Cortex of kidney (tissue), 1 donor: ENCODE measurements at places on chromosomes 3 and 15.
A peak's percentile ranks its signal among the peaks of the same experiment; 100 is the strongest.

- DNase-seq, result no peak
Observed at GRCh38 chr15:61017627-61018026, 211.5 kb downstream of the RORA start.

- no peak for DNase-seq
Observed at GRCh38 chr15:95024351-95024750, 793.0 kb downstream of the MCTP2 start.

DNA sequence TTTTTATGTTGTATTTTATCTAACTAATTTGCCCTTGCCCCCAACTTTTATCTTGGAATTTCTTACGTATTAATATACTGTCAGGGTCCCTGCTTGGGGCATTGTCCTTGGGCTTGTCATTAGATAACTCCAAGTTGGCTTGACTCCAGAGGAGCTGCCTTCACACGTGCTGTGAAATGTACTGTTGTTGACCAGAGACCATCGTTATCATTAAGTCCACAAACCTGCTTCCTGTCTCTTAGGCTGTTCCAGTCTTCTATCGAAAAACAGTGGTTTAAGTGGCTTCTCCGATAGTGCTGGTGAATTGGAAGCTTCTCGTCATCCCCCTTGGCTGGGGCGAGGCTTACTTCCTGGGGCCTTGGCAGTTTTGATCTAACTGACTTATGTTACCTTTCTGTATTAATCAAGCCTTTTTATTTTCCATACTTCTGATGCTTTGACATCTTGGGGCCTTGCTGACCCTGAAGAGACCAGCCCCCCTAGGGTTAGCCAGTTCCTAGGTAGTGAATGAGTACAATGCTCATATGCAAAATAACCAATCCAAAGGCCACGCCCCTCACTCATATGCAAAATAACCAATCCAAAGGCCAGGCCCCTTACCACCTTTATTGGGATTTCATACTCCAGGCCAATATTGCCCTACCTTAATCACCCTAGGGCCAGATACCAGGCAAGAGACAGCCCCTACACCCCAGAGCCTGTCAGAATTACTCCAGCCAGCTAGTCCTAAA lies 164.5 kb downstream of the IGF1R start:
- DNase-seq, result no peak

GRCh38 chr3:187858041-187858440 lies 112.8 kb upstream of the BCL6 start:
- DNase-seq, result no peak

DNA sequence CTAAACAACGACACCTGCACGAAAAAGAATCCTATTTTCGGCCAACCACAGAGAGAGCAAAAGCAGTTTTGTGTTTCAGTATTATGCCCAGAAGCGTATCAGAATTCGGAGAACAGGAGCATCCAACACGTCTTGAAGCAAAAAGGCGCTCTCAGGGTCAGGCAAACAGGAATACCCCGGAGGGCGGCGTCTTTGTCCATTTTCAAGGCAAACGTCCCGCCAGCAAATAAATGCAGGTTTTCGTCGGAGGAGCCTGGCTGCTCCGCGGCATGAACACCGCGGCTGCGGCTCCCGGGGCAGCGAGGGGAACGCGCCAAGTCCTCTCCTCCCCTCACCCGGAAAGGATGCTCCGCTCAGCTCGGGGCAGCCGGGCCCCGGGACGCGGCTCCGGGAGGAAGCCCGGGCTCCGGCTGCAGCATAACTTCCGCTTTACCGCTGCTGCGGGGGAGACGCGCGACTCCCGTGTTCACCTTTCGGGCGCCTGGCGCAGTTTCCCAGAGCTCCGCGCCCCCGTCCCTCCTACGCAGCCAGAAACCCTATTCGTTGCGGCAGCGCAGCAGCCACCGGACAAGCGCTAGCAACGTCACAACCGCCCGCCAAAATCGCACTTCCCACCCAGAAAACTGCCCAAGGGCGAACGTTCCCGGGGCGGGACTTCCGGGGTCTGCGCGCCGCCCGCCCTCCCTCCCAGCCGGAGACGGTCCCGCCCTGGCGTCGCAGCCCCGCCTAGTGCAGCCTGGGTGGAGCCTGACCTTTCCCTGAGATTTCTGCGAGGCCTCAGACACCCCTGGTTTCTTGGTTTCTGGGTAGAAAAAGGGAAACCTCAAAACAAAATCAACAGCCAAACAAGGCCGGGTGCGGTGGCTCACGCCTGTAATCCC lies at the start of gene RNF168:
TSS of gene RNF168 (minus strand) at position 573 of the 881 bp plus-strand sequence. CDS start 595 bp downstream, outside the sequence.
- peak; percentile 83 for DNase-seq

DNA sequence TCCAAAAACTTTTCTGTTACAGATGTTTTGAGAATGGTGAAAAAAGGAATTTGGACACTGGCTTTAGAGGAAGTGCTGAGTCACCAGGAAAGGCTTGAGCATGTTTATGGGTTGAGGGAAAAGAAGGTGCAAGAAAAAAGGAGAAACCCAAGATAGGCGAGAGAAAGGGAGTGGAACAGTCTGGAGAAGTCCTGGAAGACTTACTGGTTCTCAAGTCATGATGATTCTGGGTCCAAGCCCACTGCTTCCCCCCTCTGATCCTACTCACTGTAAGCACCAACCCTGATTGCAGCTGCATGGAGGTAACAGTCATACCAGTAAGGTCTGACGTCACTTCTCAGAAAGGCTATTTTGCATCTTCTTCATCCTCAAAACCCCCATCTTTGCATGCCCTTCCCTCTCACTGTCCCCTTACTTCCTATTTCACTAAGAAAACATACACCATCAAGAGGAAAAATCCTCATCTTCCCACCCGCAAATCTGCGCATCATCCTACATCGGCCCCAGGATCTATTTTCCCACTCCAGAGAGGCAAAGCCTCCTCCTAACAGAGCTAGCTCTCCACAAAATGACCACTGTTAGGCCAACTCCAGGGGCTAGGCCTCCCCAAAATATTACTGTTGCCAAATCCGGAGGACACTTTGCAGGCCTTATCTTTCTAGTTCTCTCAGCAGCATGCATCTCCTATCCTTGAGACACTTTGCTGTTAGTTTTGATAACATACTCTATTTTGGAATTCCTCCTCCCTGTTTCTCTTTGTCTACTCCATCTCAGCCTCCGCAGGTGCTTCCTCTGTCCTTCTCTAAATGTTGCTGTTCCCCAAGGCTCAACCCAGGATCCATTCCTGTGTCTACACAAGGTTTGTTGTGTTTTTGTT lies 3.2 kb upstream of the ATP13A3 start:
- no peak for DNase-seq

GRCh38 chr3:46900007-46900292 lies 22.4 kb downstream of the PTH1R start:
- no peak for DNase-seq

DNA sequence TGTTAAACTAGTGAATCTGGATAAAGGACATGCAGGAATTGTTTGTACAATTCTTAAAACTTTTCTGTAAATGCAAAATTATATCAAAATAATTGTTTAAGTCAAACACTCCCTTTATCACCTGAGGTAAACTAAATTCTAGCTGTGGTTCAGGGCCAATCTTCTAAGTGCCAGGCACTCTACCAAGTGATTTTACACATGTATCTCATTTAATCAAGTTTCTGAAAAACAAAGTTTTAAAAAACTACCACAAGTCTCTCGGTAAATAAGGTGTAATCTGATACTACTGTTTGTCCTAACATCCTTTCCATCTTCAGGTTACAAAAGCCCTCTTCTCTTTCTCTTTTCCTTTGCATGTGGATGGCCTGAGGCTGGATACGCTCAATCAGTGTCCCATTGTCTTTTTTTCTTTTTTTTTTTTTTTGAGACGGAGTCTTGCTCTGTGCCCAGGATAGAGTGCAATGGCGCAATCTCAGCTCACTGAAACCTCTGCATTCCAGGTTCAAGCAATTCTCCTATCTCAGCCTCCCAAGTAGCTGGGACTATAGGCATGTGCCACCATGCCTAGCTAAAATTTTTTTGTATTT lies 19.3 kb downstream of the IFT80 start:
- no peak for DNase-seq

DNA sequence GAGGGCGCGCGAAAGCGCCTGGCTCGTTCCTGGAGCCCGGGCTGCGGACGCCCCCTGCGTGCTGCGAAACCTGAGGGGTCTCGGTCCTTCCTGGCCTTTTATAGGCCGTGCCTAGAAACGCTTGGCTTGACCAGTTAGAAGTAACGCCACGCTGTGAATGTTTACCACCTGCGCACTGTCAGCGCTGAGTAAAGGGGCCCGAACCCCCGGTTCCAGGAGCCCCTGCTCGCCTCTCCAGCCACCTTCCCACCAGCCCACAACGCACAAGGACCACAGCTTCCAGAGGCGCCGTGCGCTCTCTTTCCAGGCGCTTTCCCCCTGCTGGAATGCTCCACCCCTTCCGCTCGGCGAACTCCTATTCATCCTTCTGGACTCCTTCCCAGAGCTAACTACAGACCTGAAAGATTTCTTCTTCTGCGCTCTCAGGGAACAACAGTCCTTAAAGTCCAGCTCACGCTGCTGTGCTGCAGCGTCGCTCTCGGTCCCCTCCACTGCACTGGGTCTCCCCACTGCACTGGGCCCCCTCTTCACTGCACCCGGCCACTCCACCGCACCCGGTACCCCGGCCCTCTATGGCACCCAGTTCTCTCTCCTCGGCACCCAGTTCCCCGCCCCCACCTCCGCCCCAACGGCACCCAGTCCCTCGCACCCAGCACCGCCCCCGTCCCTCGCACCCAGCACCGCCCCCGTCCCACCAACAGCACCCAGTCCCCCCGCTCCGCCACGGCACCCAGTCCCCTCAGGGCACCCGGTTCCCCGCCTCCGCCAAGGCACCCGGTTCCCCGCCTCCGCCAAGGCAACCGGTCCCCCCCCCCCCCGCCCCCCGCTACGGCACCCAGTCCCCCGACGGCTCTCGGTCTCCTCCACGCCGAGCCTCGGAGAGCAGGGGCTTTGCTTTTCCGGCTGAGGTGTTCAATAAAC lies 69.8 kb downstream of the SQOR start:
- DNase-seq, result no peak

- DNase-seq, result no peak
Observed at GRCh38 chr3:9340472-9340902, 22.4 kb upstream of the THUMPD3 start.

GRCh38 chr3:66472313-66473134 lies 28.3 kb downstream of the LRIG1 start:
- no peak for DNase-seq

GRCh38 chr3:175311946-175312345 lies 452.8 kb downstream of the NAALADL2 start:
- no peak for DNase-seq

- no peak for DNase-seq
Observed at GRCh38 chr3:111173328-111173900, 101.8 kb downstream of the NECTIN3 start.

DNA sequence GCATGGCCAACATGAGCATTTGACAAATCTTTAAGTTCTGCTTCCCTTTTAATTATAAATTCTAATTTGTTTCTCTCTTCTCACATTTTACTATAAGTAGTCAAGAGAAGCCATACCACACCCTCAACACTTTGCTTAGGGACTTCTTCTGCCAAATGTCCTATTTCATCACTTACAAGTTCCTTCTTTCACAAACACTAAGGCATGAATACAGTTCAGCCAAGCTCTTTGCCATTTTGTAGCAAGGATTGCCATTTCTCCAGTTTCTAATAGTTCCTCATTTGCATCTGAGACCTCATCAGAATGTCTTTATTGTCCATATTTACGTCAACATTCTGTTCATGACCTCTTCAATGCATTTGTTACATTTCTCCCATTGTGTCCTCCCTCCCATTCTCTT lies 29.4 kb downstream of the SLC22A14 start:
- no peak for DNase-seq

- no peak for DNase-seq
Observed at GRCh38 chr15:39247574-39247973, 333.3 kb upstream of the THBS1 start.

DNA sequence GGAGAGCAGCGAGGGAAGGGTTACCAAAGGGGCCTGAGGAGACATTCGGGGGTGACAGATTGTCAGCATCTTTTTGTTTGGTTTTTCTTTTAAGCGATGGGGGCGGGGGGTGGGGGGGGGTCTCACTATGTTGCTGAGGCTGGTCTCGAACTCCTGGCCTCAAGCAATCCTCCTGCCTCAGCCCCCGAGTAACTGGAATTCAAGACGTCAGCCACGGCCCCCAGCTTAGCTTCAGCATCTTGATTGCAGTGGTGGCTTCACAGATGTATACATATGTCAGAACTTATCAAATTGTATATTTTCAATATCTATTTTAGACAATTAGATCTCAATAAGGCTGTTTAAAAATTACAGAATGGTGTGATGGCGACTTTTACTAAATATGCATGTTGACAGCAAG lies 30.9 kb downstream of the ZDHHC19 start:
- DNase-seq, result no peak

DNA sequence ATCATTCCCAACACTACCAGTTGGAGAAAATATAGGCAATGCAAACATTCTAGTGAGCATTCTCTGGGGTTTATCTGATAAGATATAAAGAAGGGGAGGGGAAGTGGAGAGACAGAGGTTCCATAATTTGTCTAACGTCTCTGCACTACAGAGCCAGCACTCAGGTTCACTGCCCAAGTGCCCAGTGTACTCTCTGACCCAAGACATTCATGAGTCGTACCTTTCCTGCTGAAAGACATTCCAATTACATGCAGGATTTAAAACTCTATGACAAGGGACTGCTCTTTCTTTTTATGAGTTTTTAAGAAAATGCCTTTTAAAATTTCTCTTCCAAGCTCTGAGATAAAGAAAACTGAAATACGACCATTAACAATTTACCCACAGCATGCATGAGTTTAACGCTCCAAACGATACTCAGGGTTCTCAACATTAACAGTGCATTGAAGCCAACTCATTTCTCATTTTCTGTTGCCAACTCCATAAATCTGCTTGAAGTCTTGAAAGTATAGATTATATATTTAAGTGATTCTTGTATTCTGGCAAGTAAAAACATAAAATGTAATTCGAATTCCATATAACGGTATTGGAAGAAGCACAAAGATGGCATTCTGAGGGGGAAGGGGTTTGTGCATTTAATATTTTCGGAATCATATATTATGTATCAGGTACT lies 193.4 kb downstream of the SUCLG2 start:
- DNase-seq, result no peak

DNA sequence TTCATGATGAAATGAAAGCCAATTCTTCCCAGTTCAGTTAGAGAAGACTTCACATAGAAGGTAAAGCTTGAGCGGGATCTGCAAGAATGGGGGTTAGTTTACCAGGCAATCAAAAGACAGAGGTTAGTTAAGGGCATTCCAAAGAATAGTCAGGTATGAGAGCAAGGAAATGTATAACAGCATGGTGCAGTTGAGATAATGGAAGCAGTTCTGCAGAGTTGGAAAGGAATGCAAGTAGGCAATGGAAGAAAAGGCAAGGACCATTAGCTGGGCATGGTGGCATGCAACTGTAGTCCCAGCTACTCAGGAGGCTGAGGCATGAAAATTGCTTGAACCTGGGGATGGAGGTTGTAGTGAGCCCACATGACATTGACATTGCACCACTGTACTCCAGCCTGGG lies 55.0 kb downstream of the LSAMP start:
- DNase-seq, result no peak

GRCh38 chr3:124395584-124396338 lies 334.5 kb upstream of the UMPS start:
- no peak for DNase-seq

DNA sequence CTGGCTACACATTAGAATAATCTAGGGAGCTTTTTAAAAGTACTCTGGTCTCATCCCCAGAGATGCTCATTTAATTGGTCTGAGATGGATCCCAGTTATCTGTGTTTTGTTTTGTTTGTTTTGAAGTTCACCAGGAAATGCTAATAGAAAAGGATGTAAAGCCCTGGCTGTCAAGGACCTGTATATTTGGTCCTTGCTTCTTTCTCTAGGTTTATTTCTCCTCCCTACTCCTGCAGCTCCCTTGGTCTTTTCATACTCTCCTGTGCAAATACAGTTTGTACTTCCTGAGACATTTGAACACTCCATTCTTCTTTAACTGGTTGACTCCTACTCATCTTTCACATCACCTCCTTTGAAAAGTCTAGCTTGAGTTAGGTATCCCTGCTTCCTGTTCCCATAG lies 3.3 kb downstream of the PIK3CA start:
- DNase-seq, result no peak

- no peak for DNase-seq
Observed at GRCh38 chr3:47663630-47664240, 85.1 kb upstream of the CSPG5 start.
